Stimulated activated CD8-positive, alpha-beta memory T cell treated with anti-CD3 and anti-CD28 coated beads, Interleukin-2, amount 100 ng/mL, for 48 hours (primary cell): ENCODE measurements at places on chromosomes 16 and 17.

DNA sequence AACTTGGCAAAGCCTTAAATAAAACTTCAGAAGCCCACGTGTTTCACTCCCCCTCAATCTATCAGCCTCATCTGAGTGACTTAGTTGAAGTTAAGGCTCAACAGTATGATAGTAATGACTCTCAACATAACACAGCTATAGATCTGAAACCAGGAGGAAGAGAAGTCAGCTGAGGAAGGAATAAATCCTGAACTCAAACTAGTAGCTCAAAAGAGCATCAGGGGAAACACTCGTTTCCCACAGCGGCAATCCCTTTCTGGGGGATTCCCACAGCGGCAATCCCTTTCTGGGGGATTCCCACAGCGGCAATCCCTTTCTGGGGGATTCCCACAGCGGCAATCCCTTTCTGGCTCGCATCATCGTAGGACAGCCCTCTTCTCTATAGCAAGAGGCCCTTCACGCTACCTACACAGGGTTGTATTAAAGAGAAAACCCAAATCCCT, 56.8 kb downstream of the ZZEF1 start:
- DNase-seq: no peak

GRCh38 chr17:73300392-73300791, 11.4 kb downstream of the CDC42EP4 start:
- DNase-seq: no peak

DNA sequence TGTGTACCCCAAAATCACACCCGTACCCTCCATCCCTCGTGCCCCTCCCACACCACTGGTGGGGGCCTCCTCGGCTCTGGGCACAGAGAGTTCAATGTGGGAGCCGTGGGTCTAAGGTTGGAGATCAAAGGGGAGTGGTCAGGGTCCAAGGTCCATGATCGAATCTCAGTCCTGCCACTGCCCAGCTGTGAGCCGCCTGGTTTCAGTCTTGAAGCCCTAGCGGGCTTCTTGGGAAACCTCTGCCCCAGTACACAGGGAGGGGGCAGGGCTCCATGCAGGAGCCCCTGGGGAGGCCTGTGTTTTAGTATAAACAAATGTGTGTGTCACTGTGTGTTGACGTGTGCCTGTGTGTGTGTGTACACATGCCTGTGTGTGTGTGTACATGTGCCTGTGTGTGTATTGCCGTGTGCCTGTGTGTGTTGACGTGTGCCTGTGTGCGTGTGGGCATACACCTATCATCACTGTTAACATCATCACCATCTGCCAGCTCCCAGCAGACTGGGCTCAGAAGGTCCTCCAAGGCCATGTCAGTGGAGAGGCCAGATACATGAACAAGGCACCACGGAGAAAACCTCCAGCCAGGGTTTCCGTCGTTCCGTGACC, 26.5 kb upstream of the ZNF469 start:
- DNase-seq: no peak

DNA sequence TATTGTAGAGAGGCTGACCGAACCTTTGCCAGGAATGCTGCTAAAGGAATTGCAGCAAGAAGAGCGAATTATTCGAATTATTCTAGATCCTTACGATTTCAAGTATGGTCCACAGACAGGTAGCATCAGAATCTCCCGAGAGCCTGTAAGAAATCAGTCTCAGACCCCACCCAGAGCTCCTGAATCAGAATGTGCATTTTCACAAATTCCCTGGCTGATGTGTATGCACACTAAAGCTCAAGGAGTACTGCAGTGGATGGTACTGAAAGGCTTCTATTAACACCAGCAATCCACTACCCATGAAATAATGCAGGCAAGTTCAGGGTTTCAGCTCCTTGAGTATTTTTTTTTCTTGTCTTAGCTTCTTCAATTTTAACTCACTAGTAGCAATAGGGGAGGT, 49.4 kb downstream of the ZZEF1 start:
- no peak for DNase-seq

- no peak for DNase-seq
These were observed 1146.5 kb upstream of the GOT2 start for GRCh38 chr16:59880611-59881010.

DNA sequence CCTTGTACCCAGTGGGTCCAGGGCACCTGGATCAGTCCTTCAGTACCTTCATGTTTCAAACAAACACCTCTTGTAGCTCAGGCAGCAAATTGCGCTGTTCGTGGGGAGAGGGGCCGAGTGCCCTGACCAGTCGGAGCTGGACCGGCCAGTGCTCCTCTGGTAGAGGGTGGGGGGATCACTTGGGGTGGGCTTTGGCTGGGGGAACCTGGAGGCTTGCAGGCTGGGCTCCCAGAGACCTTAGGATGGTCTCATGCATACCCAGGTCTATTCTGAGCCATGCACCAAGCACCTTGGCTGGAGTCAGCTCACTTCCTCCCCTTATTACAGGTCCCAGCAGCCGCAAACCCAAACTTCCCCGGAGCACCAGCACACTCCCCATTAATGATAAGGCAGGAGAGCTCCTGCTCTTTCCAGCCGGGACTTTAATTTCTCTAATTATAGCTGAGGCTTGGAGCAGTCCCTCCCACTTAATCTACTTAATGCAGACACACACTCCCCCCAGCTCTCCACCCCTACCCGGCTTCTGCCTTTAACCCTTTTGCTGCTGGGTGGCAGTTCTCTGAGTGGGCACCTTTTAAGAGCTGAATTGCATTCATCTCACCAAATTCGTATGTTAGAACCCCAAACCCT, 26.3 kb upstream of the MGAT5B start:
- DNase-seq: no peak

DNA sequence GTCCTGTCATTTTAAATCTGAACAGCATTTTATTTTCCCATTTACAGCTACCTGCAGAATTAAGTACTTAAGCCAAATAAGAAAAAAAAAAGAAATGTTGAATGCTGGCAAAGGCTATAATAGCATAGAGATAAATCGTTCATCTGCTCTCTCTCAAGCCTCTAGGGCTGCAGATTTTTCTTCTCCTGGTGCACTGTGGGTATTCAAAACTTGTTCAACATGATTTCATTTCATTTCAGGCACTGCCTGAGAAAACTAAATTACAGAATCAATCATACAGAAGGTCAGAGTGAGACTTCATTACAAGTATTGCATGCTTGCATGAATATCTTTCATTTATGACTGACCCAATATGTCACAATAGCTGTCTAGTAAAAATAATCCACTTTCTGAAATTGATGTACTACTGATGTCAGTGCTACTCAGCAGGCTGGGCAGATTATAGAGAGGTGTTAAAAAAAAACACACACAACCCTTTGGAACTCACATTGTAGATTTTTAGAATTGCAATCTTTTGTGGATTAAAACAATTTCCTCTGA, 86.2 kb downstream of the TOX3 start:
- DNase-seq: no peak

- peak; percentile 70 for DNase-seq
These were observed 125.4 kb upstream of the CHMP6 start for GRCh38 chr17:80866050-80866793.

DNA sequence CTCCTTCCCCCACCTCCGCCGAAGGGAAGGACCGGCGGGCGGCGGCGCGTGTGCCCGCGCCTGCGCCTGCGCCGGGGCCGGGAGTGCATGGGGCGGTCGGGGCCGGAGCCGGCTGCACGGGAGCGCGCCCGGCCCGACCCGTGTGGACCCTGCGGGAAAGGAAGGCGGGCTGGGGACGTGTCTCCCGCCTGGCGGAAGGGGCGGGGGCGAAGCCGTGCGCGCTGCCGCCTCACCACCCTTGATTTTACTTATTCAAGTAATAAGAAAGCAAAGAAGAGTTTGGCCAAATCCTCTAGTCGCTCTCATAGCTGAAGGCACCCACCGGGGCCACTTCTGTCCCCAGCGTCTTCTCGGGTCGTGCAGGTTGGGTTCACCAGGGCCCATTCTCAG, 596 bp upstream of the PFN1 start:
- peak; percentile 72 for DNase-seq

DNA sequence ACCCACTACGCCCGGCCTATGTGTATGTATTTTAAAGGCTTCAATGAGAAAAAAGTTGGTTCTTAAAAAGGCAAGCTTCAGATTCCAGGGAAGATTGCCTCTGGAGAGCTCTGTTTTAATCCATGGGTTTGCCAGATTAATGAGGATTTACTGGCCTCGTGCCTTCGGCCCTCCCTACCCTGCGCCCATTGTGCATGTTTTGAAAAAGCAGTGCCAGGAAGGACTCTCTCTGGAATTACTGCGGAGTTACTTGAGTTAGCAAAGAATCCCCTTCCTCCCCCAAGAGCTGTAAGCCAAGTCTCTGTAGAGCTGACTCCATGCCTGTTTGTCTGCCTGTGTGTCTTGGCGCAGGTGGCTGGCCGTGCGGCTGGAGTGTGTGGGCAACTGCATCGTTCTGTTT, 98.9 kb downstream of the ABCC6 start:
- no peak for DNase-seq

DNA sequence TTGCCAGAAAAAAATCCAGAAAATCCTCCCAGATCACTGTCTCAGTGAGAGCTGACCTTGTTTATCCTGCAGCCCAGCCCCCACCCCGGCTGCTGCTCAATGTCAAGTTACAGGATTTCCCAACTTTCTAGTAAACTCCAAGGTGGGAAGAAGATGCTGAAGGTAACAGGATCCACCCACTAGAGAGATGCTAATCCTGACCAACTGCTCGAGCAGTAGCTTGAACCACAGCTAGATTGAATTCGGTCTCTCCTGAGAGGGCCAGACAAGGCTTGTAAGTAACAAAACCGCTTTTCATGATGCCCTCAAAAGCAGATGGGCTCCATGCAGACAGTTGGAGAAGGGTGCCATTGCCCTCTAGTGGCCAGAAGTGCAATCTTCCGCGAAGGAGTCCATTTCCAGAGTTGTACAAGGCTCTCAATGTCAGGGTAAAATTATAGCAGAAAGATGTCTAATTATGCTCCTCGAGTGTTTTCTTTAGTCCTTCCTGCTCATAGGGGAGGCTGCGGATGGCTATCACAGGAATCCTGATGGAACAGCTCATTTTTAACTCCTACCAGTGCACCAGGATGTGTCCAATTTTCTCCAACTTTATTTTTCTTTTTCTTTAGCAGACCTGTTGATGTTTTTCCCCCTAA, 3.9 kb downstream of the CDH11 start:
- DNase-seq: no peak

- no peak for DNase-seq
These were observed 75.2 kb downstream of the CDRT15 start for GRCh38 chr17:14161419-14161818.

DNA sequence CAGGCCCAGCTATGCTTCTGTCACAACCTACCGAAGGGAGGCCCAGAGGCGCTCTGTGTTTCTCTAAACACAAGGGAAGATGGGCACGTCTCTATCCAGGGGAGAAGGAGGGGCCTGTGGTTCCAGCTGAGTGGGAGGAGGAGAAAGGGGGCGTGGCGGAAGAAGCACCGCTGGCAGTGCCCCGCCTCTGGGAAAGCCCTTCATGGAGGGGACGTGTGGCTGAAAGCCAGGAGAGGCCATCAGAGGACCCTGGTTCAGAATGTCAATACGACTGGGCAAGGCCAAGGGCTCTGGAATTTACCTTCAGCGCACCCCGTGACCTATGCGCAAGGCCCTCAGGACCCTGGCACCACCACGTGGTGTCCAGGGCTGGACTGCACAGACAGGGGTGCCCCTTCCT, 12.3 kb upstream of the SLC38A8 start:
- no peak for DNase-seq
